Amniotic stem cell (primary cell): ENCODE measurements at places on chromosomes 5 and 9.

GRCh38 chr5:61401726-61402125 is 69.7 kb downstream of the ZSWIM6 start:
- DNase-seq, result no peak

GRCh38 chr5:127002390-127002789 is 28.0 kb downstream of the MARCHF3 start:
- DNase-seq, result no peak

GRCh38 chr9:137054932-137055384 is 1.1 kb upstream of the ENTPD2 start:
- no peak for DNase-seq

- no peak for DNase-seq
Observed at GRCh38 chr9:73216100-73216499, 64.4 kb downstream of the ANXA1 start.

DNA sequence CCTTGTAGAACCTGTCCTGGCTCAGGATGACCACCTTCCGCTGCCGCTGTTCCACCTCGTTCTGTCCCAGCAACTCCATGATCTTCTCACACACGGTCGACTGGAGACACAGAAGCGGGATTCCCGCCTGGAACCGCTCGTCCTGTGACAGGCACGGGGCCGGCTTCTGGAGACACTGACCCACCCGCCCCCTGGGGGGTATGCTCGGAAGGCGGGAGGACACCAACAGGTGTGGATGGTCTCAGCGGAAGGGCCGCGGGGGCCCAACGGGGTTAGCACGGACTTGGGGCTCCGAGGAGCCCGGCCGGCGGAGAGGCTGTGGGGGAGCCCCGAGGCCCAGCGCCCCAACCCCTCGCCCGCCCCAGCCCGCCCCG is 530 bp downstream of the UCK1 start:
- DNase-seq, result no peak

DNA sequence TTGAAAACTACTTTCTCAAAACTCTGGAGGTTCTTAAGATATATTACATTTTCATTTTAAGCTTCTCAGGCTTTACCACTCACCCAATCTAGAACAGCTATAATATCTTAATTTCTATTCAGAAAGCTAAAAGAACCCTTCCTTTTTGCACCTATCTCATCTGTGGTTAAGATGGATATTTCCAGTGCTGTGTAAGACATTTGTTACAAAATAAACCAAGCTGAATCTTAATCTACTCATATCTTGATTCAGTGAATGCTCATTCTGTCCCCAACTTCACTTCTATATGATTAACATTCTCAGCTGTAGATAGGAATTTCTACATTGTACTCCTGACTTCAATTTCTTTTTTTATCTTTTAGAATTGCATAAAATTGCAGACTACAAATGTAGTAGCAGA is 15.0 kb downstream of the ABHD17B start:
- no peak for DNase-seq

DNA sequence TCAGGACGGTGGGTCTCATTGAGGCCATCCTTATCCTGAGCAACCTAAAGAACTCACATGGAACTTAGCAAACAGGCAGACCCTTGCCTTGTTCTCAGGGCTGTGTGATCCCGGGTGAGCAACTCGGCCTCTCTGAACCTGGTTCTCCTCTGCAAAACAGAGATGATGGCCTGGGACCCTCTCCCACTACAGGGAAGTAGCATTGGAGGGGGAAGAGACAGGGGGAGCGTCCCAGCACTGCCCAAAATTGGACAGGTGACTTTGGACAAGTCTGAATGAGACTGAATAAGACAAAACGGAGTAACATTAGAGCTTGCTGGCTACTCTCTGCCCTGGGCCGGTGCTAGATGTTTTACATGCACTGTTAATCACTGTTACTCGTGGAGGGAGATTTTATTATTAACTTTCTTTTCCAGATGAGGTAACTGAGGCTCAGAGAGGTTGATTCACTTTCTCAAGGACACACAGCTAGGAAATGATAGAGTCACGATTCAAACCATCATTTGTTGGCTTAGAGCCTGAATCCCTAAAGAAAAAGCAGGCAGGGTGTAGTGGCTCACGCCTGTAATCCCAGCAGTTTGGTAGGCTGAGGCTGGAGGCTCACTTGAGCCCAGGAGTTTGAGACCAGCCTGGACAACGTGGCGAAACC is 136.4 kb downstream of the C9orf50 start:
- DNase-seq, result no peak
